Chondrocyte (in vitro differentiated cells): ENCODE measurements at places on chromosomes 16 and 17. TPM values are rescaled to one million over a fixed set of nuclear protein-coding genes. Genes with fewer than 3 reads are reported as not detected.

- DNase-seq, result no peak
Measured at GRCh38 chr17:20122254-20122879, 113.2 kb downstream of the SPECC1 start.

- no peak for DNase-seq
Measured at GRCh38 chr17:40349895-40350688, 14.4 kb downstream of the GJD3 start.

TK1 gene
- total RNA-seq, result 21.1 to 29.5 TPM (median 23.4 TPM) in 3 replicates

DNA sequence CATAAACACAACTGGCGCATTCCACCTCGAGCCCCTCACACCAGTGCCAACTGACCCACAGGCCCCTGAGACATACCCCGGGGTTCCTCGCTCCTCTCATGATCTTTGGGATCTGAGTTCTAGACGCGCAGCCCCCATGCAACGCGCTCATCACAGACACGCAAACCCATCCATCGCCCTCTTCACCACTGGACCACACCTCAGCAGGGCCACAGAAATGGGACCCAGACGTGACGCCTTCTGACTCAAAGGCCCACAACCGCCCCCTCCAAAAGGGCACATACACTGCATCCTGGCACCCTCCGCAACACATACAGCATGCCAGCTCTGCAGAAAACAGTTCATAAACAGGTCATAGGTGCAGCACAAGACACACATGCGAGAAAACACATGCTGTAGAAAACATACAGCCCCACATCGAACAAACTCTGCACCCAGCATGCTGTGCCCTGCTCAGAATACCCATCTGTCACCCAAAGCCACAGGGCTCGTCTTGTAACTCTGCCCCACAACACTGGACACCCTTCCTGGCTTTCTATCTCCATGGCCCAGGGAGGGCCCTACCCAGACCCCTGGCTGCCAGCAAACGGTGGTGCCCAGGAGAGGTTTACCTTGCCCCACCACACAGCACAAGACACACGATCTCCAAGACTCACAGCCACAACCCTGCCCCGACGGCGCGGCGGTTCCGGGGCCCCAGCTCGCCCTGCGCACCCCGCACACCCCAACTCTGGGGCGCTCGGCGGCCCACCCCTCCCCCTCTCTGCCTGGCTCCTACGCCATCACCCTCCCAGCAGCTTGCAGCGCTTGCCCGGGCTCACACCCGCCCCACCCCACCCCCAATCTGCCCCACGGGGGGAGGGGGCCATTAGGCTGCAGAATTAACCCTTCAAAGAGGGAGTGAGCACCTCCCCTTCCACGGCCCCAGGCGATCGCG lies 887 bp downstream of the ZBTB4 start:
- no peak for DNase-seq

HBA1 gene
- total RNA-seq, result not detected in 3 replicates

KRTAP3-1 gene
- not detected in 3 replicates for total RNA-seq

DNA sequence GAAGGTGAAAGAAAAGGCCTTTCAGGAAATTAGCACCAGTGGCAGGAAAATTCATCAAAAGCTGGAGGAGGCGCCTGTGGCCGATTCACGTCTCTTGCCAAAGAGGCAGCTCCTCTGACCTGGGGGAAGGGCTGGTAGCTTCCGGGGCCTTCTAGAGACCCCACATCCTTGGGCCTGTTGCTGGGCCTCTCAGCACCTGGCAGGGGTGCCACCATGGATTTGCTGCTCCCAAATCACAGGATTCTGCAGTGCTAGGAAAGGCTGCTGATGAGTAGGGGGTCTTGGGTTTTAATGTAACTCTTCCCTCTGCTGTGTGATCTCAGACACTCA lies 11.6 kb upstream of the CBFB start:
- peak; percentile 58 for DNase-seq

- no peak for DNase-seq
Measured at GRCh38 chr16:66569827-66570405, 3.7 kb downstream of the CMTM1 start.

- no peak for DNase-seq
Measured at GRCh38 chr16:5187402-5187952, 89.9 kb upstream of the EEF2KMT start.

DNA sequence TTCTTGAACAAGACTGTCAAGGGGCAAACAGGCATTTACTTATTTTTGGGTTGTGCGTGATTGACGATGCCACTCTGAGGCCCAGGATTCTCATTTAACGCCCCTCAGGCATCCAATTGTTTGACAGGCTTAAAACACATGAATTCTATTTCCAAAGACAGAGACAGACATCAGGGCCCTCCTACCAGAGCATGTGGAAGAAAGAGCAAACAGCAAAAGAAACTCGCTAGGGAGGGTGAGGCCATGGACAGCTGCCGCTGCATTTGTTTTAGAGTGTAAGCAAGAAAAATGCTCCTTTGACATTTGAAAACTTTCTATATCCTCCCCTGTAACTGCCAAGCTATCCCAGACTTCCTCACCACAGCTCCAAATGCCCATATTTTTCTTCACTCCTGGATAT lies 410.1 kb downstream of the NPIPA8 start:
- no peak for DNase-seq

GRCh38 chr17:36544044-36544306 lies 744 bp upstream of the GGNBP2 start:
- no peak for DNase-seq

METTL26 gene
- total RNA-seq, result 58.9 to 68.5 TPM (median 68.1 TPM) in 3 replicates

GRCh38 chr17:10836966-10837590 lies 809 bp downstream of the PIRT start:
- no peak for DNase-seq

GRCh38 chr17:74049167-74049966 lies 154.1 kb upstream of the RPL38 start:
- DNase-seq, result no peak

DNA sequence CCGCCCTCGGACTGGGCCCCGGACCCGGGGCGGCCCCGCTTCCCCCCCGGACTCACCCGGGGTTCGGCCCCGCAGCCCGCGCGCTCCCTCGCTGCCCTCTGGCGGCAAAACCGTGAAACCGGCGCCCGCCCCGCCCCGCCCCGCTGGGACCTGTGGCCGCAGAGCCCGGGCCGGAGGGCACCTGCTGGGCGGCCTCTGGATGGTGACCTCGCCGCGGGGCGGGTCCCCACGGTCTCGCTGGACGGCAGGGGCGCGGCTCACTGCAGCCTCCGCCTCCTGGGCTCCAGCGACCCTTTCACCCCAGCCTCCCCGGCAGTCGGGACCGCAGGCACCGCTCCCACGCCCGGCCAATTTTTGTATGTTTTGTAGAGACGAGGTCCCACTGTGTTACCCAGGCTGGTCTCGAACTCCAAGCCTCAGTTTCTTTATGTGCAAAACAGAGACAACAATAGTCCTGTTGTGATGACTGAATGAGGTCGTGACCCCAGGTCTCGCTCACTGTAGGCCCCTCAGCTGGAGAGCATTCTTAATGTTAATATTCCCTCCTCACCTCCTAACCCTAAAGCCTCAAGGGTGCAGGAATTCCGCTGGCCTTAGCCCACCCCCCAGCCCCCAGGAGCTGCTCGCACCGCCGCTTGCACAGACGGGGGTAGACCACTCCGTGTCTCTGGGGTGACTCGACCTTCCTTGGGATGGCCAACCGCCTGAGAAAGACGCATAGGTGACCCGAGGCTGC lies 33.7 kb upstream of the RPH3AL start:
- no peak for DNase-seq

MPP2 gene
- total RNA-seq, result 7.0 to 7.8 TPM (median 7.5 TPM) in 3 replicates

DNA sequence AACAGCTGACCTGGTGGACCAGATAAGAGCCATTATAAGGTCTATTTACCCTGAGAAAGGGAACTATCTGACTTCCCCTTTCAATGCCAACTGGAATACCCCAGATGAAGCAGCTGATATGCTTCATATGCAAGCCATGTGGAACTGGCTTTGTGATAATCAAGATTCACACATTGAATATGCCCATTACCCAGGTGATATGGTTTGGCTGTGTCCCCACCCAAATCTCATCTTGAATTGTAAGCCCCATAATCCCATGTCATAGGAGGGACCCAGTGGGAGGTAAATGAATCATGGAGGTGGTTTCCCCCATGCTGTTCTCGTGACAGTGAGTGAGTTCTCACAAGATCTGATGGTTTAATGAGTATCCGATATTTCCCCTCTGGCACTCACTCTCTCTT lies 42.1 kb downstream of the IKZF3 start:
- DNase-seq, result no peak

KREMEN2 gene
- not detected in 3 replicates for total RNA-seq

KRT20 gene
- total RNA-seq, result not detected in 3 replicates

- no peak for DNase-seq
Measured at GRCh38 chr16:25916037-25916436, 224.3 kb downstream of the HS3ST4 start.

GRCh38 chr16:58471209-58471975 lies 28.6 kb upstream of the NDRG4 start:
- no peak for DNase-seq

GRCh38 chr16:56628486-56629350 lies 3.1 kb downstream of the MT1E start:
- no peak for DNase-seq

SBK1 gene
- total RNA-seq, result 1.5 to 2.8 TPM (median 1.7 TPM) in 3 replicates

GRCh38 chr16:10988164-10988803 lies 43.9 kb downstream of the CLEC16A start:
- DNase-seq, result no peak

PTX4 gene
- total RNA-seq, result not detected in 3 replicates

ALOX12B gene
- 0.17 TPM in 1 of 3 replicates, not detected in the others for total RNA-seq

ABCA3 gene
- total RNA-seq, result 16.3 to 27.3 TPM (median 26.0 TPM) in 3 replicates

DNA sequence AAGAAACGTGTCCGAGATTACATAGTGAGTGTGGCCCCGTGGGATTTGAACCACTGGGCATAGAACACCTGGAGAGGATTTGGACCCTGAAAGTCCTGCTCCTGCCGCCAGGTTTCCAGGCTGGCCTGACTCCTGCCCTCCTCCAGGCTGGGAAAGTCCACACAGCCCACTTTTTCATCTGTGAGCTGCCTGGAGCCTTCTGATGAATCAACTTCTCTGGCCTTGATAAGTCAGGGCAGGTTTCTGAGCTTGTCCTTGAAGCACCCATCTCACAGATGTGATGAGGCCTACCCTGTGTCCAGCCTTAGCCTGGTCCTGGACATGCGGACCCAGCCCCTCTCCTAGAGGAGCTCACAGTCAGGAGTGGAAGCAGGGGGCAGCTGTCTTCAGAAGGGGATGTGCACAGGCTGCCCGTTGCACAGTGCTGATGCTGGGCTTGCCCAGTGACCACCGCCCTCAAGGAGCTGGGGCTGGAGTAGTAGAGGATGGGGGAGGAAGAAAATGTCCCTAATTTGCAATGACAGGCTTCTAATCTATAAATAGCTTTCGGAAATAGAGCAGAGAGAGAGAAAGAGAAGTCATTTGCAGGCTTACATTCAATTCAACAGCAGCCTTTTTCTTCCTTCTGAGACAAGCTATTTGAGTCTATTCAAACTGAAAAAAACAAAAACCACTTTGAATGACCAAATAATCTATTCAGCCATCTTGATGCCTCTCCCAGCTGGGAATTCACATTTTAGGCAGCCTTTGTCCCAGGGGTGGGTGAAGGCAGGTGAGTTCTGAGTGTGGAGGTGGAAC lies 73.5 kb upstream of the DNAJA2 start:
- DNase-seq, result no peak

GJD3 gene
- total RNA-seq, result 0.32 to 0.41 TPM in 2 of 3 replicates, not detected in the other

WSCD1 gene
- 3.5 to 4.4 TPM (median 4.2 TPM) in 3 replicates for total RNA-seq

DLX4 gene
- total RNA-seq, result 0.12 TPM in 1 of 3 replicates, not detected in the others

- no peak for DNase-seq
Measured at GRCh38 chr16:85699628-85700027, 10.9 kb upstream of the GINS2 start.

DNA sequence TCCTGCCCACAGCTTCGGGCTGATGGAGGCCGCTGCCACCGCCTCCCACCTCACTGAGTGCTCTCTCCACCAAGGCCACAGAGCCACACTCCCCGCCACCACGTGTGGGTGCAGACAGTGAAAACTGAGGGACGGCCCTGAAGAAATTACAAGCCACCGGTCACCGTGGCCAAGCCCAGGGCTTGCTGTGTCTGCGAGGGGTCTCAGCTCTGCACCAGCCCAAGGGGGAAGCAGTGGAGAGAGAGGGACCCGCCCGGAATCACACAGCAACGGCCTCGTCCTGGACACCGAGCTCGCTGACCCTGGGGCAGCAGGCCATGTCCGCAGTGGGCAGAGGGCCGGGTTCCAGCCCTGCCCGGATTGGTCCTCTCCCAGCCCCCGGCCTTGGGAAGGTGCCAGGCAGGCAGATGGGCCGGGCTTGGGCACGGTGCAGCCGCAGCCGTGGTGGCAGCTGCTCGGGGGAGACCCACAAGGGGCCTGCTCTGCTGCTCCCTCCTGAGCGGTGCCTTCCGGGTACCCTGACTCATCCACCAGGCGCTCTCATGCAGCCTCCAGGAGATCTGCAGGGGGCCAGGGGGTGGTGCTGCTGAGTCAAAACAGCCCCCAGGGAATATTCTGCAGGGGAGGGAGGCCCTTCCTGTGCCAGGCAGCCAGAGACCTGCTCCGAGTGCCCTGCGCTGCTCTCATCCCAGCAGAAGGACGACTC lies 52.0 kb downstream of the CBFA2T3 start:
- DNase-seq, result no peak

- DNase-seq, result no peak
Measured at GRCh38 chr16:79042886-79043285, 557.7 kb downstream of the MAF start.

DNA sequence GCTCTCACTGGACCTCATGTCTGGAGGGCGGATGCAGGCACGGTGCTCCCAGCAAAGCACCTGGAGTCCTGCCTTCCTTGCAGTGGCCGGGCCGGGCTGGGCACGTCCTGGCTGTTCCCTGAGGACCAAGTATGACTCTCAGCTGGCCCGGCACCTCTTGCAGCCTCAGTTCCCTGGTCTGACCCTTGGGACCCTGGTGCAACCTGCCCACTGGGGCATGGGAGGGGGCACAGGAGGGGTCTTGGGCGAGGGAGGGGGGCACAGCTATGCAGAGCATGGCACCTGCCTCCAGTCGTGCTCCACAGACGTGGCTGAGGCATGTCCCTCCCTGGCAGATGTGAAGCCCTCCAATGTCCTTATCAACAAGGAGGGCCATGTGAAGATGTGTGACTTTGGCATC lies 19.6 kb downstream of the MAP2K3 start:
- peak; percentile 97 for DNase-seq

- no peak for DNase-seq
Measured at GRCh38 chr17:76642994-76643393, 563 bp downstream of the ST6GALNAC1 start.

TPPP3 gene
- total RNA-seq, result 2.7 to 3.6 TPM (median 3.3 TPM) in 3 replicates

- DNase-seq, result no peak
Measured at GRCh38 chr17:78868391-78868790, 27.8 kb upstream of the USP36 start.

GRCh38 chr17:19664136-19664820 lies 15.7 kb downstream of the ALDH3A2 start:
- DNase-seq, result no peak

DNA sequence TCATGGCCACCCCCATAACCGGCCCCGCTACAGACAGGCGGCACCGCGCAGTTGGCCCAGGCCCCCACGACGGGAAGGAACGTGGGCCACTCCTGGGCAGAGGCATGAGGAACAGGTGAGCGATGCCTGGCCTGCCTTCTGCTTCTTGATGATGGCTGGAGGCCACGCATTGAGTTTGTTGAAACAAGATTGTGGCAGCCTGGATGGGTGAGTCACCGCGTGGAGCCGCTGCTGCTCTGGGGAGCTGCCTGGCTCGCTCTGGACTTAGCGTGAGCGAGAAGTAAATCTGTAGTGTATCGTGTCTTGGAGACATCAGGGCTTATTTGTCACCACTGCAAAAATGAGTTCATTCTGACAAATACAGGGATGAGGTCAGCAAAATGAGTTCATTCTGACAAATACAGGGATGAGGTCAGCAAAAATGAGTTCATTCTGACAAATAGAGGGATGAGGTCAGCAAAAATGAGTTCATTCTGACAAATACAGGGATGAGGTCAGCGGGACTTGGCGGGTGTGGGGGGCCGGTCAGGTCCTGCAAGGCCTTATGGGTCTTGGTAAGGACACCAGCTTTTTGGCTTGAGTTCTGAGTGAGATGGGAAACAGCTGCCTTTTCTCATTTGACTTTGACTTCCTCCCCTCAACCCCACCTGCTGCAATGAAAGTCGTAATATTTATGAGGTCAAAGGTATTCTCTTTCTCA lies 93.0 kb downstream of the SEC14L1 start:
- peak; percentile 72 for DNase-seq
